ENCODE measurements at places on chromosomes 1 and 21.

DNA sequence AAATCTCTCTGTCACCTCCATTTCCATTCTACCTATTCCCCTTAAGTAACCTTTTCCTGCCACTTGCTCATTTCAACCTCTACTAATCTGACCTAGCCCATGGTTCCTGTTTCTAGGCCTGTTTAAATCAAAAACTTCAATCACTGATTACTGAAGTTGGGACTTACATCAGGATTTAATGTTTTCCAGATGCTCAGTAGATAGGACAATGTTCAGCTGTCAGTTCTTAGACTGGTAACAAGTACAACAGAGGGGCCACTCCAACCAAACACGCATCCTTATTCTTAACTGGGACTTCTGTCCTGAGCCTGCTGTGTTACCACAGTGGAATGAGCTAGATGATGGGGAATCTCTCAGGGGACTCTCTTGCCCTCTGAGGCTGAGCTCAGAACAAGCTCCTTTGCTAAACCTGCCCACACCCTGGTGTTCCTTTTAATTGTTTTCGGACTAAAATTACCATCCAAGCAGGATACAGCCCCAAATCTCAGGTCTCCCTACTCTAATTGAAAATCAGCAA lies 974.6 kb downstream of the TTLL7 start:
- DNase-seq = no peak

- no peak for DNase-seq
These were observed 90.2 kb downstream of the TGFBR3 start for GRCh38 chr1:91795591-91796389.

DNA sequence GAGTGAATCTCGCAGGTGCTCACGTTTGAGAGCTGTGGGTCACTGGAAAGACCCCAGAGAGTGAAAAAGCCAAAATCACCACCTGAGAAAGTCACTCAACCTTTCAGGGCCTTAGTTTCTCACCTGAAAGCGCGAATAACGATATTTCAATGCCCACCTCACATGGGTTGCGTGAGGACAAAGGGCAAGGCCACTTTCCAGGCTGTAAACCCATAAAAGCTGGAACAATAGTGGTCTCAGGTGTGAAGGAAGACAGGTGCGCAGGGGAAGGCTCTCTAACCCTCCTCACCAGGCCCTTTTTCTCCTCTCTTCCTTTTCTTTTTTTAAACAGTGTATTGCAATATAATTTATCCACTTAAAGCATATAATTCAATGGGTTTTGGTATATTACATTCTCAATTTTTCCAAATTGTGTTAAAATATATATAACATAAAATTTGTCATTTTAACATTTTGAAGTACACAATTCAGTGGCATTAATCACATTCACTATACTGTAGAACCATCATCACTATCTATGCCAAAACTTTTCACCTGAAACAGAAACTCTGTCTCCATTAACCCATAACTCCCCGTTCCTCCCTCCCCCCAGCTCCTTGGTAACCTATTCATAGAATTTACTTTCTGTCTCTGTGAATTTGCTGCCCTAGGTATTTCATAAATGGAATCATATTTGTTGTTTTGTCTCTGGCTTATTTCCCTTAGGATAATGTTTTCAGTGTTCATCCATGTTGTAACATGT lies 118.4 kb upstream of the TNR start:
- DNase-seq = no peak

- no peak for DNase-seq
These were observed 4.5 kb downstream of the CDKN2C start for GRCh38 chr1:50974618-50974935.

DNA sequence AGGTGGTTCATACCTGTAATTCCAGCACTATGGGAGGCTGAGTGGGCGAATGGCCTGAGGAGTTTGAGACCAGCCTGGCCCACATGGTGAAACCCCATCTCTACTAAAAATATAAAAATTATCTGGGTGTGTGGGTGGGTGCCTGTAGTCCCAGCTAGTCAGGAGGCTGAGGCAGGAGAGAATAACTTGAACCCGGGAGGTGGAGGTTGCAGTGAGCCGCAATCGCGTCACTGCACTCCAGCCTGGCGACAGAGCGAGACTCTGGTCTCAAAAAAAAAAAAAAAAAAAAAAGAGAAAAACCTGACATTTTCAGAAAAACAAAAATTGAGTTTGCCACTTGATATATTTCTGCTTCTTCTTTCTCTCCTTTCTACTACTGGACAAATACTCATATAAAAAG lies 24.3 kb downstream of the CA6 start:
- no peak for DNase-seq

- no peak for DNase-seq
These were observed 12.1 kb upstream of the C1orf174 start for GRCh38 chr1:3911981-3912808.

DNA sequence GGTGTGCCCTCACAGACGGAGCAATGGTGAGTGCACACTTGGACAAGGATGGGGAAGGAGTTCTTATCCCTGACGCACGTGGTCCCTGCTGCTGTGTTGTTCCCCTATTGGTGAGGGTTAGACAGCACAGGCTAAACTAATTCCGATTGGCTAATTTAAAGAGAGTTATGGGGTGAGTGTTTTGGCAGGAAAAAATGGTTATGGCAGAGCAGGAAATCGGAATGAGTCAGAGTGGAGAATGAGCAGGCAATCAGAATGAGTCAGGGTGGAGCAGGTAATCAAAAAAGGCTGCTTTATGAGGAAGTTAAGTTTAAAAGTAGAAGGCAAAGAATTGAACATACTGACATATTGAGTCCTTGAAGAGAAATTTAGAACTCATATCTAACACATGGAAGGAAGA lies 100.5 kb downstream of the NGF start:
- DNase-seq = no peak

DNA sequence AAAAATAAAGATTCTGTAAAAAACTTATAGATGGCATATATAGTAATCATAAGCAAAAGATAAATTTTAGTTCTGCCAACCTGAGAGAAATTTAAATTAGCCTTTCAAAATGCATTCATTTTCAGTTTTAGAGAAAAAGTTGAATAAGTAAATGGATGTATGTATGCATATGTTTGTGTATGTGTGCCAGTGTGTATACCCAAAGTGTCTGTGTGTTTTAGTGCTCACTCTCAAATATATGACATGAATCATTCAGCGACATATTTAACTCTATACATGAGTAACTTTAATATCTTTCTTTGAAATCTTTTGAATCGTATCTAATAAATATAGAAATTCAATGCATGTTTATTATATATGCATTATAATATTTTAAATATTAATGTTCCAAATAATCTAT lies 274.5 kb downstream of the SRGAP2C start:
- no peak for DNase-seq

DNA sequence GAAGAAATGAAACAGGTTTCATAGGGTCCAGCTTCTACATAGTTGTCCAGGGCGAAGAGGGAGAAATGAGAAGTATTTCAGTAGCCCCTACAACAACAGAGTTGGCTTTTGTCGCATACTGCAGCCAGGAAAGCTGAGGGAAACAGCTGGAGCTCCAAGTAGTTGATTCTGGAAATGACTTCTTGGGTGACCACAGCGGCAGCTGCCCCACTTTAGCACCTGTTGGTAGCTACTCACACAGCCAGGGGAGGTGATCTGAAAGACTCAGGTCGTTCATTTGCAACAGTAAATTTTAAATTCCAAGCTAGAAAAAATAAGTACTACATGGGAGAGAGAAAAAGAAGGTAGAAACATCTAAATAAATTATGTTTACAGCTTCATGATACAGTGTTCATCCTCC lies 2.3 kb downstream of the TTC13 start:
- no peak for DNase-seq

GRCh38 chr21:17501107-17502006 lies 11.5 kb upstream of the CXADR start:
- no peak for DNase-seq

- peak; percentile 72 for DNase-seq
These were observed 214.5 kb downstream of the VAV3 start for GRCh38 chr1:107750364-107750959.

DNA sequence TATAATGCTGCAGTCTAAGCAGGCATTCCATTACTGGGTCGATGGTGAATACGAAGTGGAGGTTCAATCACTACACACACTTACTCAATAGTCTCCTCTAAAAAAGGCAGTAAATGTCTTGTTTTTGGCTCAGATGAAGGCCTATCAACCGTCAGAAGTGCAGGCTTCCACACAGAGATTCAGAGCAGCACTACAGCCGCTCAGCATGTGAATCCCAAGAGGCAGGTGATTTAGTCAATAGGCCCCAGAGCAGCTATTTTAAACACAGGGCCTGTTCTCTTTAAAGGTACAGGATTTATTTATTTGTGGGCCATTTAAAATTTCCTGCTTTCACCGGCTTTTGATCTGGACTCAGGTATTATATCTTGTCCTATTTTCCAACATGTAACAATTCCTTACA lies 293.7 kb downstream of the RGS7 start:
- DNase-seq = no peak

DNA sequence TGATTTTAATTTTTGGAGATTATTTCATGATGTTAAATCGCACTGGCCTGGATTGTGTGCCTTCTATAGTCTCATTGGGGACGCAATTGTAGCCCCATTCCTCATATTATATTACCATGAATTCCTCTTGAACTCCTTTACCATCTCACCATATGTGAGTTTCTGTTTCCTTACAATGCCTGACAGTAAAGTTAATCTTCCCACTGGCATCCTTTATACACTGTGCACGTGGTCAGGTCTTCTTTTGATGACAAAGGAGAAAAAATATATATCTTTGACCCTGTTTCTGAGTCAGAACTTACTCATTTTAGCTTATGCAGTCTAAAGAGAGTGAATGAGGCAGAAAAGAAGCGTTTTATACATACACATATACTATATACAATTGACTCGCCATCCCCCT lies 774 bp upstream of the ABL2 start:
- no peak for DNase-seq

GRCh38 chr1:155130272-155131006 lies 2.8 kb downstream of the EFNA1 start:
- DNase-seq = no peak

DNA sequence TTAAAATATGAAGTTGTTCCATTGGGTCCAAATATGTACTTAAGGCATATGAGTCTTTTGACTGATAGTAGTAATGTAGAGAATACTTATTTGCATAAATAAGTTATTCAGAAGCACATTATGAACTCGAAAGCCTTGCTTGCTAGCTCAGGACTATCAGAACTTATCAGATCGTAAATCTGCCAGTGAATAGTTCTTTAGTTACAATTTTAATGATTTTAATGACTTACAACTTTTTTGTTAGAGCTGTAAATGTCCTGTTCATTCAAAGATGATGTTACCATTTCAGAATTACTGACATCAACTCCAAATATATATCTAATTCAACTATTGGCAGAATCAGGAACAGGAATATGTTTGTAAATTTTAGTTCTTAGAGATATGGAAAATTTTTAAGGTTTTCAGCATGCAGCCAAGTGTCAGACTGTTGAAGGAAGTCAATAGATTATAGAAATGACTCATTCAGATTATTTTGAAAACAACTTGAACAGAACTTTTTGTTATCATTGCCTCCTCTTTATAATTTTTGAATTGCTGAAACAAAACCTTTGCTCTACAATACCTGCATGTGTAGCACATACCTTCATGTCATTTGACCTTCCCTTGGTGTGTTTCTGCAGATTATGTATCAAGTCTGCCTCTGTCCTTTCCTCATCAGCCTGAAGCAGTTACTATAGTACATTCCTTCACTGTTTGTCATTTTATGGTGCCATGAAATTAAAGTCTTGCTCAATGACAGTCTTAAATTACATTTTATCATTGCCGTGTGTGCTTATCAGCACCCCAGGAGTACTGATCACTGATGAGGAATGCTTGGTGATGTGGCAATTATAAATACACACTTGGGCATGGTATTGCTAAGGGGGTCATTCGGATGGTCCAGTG lies 44.9 kb downstream of the LRRC8D start:
- DNase-seq = no peak

- no peak for DNase-seq
These were observed 30.2 kb downstream of the USP1 start for GRCh38 chr1:62467092-62467491.

GRCh38 chr1:38724160-38725131 lies 135.1 kb downstream of the RRAGC start:
- DNase-seq = no peak

DNA sequence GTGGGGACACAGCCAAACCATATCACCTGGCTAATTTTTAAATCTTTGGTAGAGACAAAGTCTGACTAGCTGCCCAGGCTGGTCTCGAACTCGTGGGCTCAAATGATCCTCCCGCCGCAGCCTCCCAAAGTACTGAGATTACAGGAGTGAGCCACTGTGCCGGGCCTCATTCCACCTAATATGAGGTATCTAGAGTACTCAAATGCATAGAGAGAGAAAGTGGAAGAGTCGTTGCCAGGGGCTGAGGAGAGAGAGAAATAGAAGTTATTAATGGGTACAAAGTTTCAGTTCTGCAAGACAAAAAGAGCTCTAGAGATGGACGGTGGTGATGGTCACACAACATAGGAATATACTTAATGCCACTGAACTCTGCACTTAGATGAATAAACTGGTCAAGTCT lies 119.6 kb downstream of the TOMM20 start:
- DNase-seq = no peak

Data from Jurkat, Clone E6-1 (cell line).